ENCODE measurements at places on chromosomes 2 and 18. TPM values are rescaled to one million over a fixed set of nuclear protein-coding genes. Genes with fewer than 3 reads are reported as not detected.

DNA sequence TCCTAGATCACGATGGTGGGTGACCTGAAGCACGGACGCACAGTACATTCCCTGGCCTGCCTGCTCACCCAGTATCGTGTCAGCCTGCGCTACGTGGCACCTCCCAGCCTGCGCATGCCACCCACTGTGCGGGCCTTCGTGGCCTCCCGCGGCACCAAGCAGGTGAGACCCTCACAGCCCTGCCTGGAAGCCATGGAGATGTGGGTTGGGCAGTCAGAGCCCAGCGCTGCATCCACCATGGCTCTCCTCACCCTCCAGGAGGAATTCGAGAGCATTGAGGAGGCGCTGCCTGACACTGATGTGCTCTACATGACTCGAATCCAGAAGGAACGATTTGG lies 20.3 kb downstream of the SLC30A3 start:
- no peak for DNase-seq

GRCh38 chr2:122635686-122636085 lies 880.2 kb downstream of the TSN start:
- DNase-seq, result no peak

DNA sequence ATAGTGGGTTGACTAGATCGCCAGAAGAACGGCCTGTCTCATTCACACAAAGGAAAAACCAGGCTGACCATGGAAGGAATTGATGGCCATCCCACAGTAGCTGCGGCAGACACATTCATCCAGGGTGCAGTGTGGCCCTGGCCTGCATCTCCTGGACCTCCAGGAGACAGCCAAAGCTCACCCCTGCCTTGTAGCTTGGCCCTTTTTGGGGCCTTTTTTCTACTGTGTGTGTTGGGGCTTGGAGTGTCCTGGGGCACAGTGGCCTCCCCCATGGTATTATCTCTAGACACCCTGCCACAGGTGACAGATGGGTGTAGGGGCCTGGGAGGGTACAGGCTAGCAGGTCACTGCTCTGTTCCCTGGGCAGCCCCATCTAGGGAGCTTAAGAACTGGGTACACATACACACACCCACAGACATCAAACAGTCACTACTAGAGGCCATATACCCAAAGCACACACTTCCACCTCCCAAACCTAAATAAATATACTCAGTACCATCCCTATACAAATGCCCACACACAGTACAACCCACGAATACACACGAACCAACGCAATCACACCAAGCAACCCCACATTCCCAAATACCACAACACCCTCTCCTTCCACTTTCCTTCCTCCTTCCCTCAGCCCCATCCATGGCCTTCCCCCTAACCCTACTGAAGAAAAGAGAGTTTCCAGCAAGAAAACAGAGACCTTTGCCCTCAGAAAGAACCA lies 8.6 kb downstream of the EN1 start:
- DNase-seq, result no peak

- DNase-seq, result no peak
Measured at GRCh38 chr2:43524177-43524965, 71.5 kb downstream of the THADA start.

DNA sequence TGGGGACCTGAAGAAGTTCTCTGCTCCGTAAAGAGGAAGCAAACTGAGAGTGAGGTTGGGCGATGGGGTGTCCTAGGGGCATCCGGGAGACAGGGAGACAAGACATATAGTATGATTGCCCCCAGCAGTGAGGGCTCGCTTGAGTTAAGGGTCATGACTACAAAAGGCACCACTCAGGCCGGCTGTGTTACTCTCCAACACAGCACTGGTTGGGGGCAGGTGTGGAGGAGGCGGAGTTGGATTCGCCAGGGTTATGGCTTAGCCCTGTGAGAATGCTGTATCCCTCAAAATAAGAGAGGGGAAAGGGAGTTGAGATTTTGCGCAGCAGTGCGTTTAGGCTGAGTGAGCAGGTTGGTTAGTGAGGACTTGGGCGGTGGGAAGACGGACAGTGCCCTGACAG lies 12.0 kb downstream of the DYSF start:
- no peak for DNase-seq

GRCh38 chr2:16031848-16032159 lies 91.5 kb downstream of the MYCN start:
- DNase-seq, result no peak

- DNase-seq, result no peak
Measured at GRCh38 chr18:21451851-21452250, 148.7 kb downstream of the ESCO1 start.

DNA sequence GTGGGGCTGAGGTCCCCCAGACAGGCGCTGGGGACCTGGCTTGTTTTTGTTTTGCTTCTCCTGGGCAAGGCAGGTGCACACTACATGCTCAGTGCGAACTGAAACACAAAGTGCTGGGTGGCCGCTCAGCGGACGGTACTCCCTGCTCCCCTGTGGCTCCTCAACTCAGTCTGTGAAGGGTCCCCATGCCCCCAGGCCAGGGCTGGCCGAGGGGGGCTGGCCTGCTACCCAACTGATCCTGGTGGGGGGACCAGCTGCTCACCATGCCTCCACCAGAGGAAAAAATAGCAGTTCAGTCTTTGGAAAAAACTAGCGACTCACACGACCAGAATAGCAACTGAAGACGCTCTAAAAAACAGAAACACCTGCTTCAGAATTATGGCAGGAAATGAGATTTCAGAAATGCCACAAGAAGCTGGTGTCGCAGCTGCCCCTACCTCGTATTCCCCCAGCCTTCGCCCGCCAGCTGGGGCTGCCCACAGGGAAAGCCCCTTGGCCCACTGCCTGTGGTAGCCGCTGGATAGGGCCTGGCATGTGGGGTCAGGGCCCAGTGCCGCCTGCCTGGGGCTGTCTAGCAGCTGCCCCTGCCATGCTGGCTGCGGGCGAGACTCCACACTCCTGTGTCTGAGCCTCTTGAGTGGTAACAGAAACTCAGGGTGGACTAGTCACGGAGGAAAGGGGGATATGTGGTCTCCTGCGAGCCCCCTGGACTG lies 43.7 kb downstream of the MEX3C start:
- DNase-seq, result no peak

DNA sequence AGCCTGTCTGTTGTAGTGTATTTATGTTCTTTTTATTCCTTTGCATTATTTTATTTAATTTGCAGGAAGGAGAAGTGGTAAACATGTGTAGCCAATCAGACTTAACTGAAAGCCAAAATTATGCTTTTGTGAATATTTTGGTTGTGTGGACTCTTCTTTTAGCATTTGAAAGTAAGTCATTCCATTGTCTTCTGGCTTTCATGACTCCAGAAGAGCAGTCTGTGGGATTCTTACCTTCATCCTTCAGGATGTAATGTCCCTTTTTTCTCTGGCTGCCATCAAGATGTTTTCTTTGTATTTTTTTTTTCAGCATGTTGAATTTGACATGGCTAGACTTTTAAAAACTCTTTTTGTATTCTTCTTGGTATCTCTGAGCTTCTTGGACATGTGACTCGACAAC lies 895.2 kb upstream of the ZEB2 start:
- no peak for DNase-seq

- no peak for DNase-seq
Measured at GRCh38 chr18:48638896-48639771, 100.3 kb downstream of the CTIF start.

- DNase-seq, result no peak
Measured at GRCh38 chr2:8573234-8573941, 108.5 kb upstream of the ID2 start.

- DNase-seq, result no peak
Measured at GRCh38 chr2:160270571-160271113, 70.6 kb upstream of the ITGB6 start.

GRCh38 chr2:233519787-233520611 lies 46.6 kb downstream of the USP40 start:
- no peak for DNase-seq

GRCh38 chr2:98909317-98910211 lies 26.5 kb downstream of the CRACDL start:
- peak; percentile 90 for DNase-seq

GRCh38 chr2:75053484-75054112 lies 95.2 kb downstream of the POLE4 start:
- no peak for DNase-seq

GRCh38 chr2:169047256-169048250 lies 16.4 kb upstream of the ABCB11 start:
- no peak for DNase-seq

DNA sequence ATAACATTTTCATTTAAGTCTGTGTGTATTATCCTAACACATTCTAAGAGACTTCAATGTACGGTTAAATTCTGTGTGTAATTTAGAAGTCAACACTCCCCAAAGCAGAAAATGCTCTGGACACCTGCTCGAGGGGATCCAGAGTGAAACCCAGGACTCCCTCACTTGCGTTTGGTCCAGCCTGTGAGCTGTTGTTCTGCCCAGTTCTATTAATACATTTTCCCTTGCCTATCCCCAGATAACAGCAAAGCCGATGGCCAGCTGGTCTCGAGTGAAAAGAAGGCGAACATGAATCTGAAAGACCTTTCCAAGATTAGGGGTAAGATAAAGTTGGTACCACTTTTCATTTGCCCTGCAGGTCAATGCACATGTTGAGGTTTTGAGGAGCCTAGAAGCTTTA lies 31.0 kb upstream of the SP100 start:
- no peak for DNase-seq

- no peak for DNase-seq
Measured at GRCh38 chr18:74498712-74499627, 2.8 kb downstream of the CNDP2 start.

GRCh38 chr2:29080886-29081743 lies 6.8 kb upstream of the PCARE start:
- no peak for DNase-seq

GRCh38 chr2:77087987-77088414 lies 434.2 kb downstream of the LRRTM4 start:
- no peak for DNase-seq

DNA sequence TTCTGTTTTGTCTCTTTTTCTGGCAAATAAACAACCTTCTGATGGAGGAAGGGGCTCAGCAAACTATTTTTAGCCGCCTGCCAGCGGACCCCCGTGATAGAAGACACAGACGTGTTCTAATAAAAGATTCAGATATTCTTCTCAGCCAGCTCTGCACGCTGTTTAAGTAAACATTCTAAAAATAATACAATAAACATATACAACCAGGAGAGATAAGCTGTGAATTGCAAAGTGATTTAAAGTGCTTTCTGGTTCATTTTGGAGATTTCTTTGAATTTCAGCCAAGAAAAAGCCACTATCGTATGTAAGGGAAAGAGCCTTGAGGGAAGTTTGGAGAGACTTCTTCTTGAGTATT lies 201.3 kb downstream of the EPHA4 start:
- no peak for DNase-seq

DNA sequence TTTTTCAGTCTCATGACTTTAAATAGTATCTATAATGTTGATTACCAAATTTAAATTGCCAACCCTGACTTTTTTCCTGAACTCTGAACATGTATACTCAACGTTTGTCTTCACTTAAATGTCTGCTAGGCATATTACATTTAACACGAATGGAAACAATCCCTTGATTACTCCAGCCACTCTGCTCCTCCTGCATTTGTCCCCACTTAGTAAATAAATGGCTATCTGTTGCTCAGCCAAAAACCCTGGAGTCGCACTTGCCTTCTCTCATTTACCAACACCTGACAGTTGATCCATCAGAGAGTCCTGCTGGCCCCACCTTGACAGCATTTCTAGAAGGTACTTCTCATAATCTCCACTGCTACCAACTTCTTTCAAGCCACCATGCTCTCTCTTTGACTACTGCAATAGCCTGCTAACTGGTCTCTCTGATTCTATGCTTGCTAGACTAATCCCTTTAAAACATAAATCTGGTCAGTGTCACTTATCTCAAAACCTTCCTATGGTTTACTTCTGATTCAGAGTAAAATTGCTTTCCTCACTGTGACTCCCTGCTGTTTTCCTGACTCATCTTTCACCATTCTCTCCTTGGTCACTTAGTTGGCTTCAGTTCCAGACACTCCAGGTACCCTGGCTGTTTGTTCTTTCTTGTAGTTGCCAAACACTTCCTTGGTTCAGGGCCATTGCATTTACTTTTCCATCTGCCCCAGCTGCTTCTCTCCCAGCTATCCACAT lies 31.9 kb downstream of the SPAG16 start:
- no peak for DNase-seq

DNA sequence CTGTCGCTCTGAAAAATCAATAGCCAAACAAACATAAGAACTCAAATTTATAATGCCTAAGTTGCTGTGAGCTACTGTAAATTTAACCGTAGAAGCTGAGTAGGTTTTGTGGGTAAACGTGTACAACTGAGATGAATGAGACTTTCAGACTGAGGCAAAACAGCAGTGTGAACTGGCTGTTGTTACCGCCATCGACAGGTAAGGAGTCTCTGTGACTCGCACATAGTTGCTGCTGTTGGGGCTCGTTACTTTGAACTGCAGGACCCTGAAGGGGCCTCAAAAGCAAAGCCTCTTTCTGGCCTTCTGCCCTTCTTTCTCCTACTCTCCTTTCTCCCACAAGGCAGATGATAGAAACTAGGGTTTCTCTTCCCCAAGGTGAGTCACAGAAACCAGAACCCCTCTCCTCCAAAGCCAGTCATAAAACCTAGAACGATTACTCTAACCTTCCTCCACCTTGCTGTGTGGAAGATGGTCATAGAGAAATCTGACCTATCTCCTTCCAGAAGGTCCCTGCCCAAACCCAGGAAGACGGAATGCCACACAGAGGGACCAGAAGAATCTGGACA lies 101.2 kb downstream of the DLGAP1 start:
- DNase-seq, result no peak

- no peak for DNase-seq
Measured at GRCh38 chr2:212076456-212076855, 462.1 kb downstream of the ERBB4 start.

DNA sequence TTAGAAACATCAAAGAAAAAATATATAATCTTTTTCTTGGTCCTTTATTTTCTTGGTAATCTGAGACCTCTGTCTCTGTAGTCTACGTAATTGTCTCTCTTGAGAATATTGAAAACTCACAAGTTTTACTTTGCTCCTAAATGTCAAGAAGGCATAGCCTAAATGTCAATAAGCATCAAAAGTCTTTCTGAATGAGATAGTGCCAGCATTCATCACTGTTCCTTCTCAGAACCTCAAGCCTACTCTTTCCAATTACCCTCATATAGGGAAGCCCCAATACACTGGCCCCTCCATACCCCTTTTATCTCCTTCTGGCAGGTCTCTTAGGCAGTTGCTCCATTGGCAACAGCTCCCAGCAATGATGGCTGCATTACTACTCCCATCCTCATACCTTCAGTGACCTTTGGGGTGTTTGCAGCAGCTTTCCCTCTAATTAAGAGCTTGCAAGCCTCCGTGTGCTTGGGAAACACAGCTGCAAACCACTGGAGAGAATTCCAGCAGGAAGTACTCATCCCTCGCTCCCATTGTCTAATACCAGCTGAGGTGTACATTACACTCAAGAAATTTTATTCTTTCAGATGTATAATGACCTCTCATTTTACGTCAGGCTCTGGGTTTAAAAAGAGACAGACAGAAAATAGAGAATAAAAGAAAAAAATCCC lies 95.8 kb downstream of the KYNU start:
- no peak for DNase-seq

SLC4A3 gene
- 0.13 TPM for total RNA-seq

AQP12B gene
- not detected for total RNA-seq

AOX1 gene
- total RNA-seq, result 3.4 TPM

IL1RL1 gene
- 144 TPM for total RNA-seq

MOCOS gene
- 1.3 TPM for total RNA-seq

ABHD3 gene
- total RNA-seq, result 5.0 TPM

ANXA4 gene
- total RNA-seq, result 70.8 TPM

EHD3 gene
- total RNA-seq, result 1.7 TPM

CYRIA gene
- 27.0 TPM for total RNA-seq

AMER3 gene
- not detected for total RNA-seq

KLHL29 gene
- total RNA-seq, result 4.2 TPM

PSMA8 gene
- total RNA-seq, result not detected

RBMS1 gene
- 88.4 TPM for total RNA-seq

ASXL3 gene
- total RNA-seq, result 0.07 TPM

Measured in pulmonary artery endothelial cell (primary cell).